ENCODE measurements at places on chromosomes 5 and 9.

- DNase-seq, result no peak
Observed at GRCh38 chr9:3903906-3904305, 378.1 kb upstream of the RFX3 start.

DNA sequence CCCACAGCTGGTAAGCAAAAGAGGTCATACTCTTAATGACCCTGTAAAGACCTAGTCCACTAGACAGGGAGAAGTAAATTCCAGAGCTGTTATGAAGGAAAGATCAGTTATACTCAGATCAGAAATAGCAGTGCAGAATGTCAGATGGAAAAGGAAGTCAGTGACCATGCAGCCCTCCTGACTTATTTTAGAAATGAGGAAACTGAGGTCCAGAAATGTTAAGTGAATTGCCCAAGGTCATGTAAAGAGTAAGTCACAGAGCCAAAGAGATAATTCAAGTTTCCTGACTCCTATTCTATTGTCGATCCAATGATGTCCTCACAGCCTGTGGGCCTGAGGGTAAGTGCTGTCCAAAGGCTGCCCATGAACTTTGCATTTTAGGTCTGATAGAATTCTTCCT, 214.9 kb upstream of the IL12B start:
- DNase-seq, result no peak

- no peak for DNase-seq
Observed at GRCh38 chr9:115972843-115973595, 180.6 kb upstream of the PAPPA start.

- DNase-seq, result no peak
Observed at GRCh38 chr9:4665357-4665756, 923 bp downstream of the SPATA6L start.

DNA sequence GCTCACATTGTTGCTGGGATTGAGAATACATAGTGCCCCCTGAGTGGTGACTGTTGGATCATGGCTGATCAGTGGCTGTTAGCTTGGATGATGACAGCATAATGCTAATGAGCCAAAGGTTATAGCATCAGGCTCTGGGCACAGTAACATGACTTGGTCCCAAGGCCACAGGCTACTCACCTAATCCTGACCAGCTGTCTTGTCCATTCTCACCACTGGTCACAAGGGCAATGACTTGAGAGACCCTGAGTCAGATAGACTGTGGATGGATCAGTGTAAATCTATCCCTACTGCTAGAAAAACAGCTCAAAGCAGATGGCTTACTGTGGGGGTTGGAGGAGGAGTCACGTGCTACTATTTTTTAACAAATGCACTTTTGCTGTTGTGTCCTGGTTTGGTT, 74.7 kb downstream of the AOPEP start:
- DNase-seq, result no peak

DNA sequence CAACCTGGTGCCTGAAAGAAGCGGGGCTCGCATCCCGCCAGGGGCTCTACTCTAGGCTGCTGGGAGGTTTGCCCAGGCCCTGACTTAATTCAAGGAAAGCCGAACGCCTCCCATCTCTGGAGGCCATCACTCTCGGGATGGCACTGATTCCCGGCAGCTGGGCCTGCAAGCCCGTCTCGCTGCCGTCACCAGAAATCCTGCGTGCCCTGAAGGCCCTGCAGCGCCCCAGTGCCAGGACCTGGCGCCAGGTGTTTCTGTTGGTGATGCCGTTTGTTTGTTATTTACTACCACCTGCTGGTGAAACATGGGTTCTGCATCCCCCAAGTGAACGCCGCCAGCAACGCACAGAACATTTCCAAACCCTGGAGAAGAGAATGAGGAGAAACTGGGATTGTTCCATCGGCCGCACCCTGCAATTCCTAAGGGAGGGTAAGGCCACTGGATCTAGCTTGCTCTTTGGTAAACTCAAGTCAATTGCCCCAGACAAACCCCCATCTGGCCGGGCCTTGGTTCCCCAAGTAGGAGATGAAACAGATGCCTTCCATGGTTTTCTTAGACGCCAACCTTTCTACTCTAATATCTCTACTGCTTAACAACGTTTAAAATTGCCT, 77.9 kb downstream of the AK8 start:
- peak; percentile 33 for DNase-seq

- no peak for DNase-seq
Observed at GRCh38 chr5:98827161-98827560, 53.7 kb downstream of the RGMB start.

DNA sequence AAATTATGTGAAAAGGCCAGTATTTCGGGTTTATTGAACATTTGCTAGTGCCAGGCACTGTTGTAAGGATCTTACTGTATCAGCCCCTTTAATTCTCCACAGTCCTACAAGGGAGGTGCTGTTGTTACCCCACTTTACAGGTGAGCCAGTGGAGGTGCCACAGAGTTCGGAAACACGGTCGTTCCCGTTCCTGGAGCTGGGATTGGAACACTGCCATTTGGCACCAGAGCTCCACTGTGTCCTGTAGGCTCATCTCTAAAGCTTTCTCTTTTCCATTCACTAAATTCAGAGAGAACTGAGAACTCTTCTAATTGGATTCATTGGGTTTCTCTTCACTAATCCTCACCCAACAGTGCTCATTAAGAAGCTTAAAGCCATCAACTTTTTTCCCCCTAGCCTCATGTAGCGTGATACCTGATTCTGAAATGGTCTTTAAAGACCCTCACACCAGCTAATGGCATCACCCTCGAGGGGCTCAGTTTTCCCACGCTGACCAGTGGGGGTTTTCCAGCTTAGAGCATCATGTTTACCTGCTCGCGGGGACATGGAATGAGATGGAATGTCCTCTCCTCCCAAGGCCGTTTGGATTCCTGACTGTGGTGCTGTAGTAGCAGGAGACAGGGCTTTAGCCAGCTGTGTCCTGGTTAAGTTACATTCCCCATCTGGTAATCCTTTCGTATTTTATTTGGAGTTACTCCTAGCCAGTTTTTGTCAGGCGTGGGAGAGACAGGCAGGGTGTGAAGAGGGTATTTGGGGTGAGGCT, 5.8 kb downstream of the ERGIC1 start:
- DNase-seq, result no peak

DNA sequence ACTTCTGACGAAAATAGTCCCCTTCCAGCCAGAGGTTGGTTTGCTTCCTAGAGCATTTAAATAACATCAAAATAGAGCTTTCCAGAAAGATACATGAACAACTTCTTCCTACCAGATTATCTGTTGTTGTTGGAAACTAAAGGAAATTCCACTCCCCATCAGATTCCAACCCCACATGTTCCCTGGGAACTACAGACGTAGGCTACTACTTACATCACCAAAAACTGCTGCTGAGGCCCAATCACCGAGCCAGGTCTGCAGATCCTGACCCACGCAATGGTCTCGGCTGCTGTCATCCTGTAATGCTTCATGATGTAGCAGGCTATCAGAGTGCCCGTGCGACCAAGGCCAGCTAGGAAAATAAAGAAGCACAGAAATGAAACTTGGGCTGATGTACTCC, 73.4 kb downstream of the HABP4 start:
- no peak for DNase-seq

- DNase-seq, result no peak
Observed at GRCh38 chr9:109414125-109414785, 83.9 kb downstream of the PTPN3 start.

- DNase-seq, result no peak
Observed at GRCh38 chr5:36613241-36613640, 6.8 kb downstream of the SLC1A3 start.

GRCh38 chr9:27963836-27964235, 390.6 kb upstream of the C9orf72 start:
- DNase-seq, result no peak

- no peak for DNase-seq
Observed at GRCh38 chr9:90307891-90308290, 334.7 kb downstream of the DIRAS2 start.

GRCh38 chr5:155651-156410, 35.5 kb upstream of the LRRC14B start:
- no peak for DNase-seq

DNA sequence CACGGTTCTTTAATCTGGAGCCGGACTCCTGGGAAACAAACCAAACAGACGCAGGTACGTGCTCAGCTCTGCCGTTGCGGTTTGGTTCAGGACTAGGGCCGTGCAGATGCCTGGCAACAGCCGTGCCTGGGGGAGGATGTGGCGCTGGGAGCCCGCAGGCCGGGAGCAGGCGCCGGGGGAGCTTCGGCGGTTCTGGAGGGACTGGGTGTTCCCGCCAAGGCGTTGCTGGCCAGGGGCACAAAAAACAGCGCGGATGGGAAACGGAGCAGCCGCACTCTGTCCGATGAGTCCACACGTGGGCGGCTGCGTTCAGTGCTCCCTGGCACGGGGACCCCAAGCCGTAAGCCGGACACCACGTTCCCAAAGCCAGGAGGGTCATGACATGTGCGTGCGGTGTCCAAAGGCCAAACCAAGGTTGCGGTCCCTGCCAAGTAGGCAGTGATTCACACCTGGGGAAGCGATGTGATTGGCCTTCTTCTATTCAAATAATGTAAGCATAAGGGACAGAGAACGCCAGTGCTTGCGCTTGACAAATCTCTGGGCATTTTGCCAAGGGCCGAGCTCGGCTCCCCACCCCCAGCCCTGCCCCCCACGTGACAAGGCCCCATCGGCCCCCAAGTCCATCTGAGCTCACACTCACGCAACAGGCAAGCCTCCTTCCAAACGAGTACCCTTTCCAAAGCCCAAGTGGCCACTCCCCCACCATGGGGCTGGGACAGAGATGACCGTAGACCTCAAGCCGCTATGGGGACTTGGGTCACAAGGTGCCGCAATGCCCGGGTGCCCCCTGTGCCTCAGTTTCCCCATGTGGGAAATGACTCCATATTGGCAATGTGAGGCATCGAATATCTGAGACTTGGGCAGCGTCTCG, 49.7 kb upstream of the NKD2 start:
- no peak for DNase-seq

- no peak for DNase-seq
Observed at GRCh38 chr9:138020120-138020794, 142.7 kb downstream of the CACNA1B start.

- no peak for DNase-seq
Observed at GRCh38 chr5:133527311-133527710, 85.0 kb downstream of the FSTL4 start.

DNA sequence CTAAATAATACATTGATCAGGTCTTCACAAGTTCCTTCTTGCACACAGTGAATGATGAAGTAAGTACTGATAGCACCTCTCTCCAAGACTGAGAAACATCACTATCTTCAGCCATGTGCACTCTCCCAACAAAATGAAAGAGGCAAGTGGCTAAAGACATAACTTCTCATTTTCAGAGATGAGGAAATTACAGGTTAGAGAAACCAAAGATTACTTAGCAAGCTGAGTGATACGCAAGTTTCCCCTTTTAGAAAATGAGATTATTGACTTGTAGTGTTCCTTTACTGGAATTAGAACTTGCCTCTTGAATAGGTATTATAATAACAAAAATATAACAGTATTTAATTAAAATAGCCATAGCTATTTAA, 21.6 kb downstream of the CEMIP2 start:
- DNase-seq, result no peak

- no peak for DNase-seq
Observed at GRCh38 chr5:82107267-82107666, 135.4 kb downstream of the ATG10 start.

DNA sequence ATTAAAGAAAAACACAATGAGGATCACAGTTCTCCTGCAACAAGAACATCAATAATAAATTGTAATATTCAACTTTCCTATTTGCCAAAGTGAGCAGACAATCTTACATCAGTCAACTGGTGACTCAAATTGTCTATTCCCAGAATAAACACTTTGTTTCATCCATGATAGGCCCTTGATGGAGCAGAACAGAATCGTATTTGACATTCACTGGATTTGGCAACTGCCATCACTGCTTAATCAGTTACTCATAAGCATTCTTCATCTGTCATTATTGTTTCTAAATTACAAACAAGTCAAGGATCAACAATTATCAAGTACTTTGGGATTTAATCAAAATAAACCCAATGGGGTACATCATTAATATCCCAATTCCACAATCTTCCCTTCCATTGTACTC, 398.4 kb downstream of the GABRG2 start:
- DNase-seq, result no peak

GRCh38 chr5:133032852-133033742, 6.7 kb upstream of the ZCCHC10 start:
- no peak for DNase-seq

DNA sequence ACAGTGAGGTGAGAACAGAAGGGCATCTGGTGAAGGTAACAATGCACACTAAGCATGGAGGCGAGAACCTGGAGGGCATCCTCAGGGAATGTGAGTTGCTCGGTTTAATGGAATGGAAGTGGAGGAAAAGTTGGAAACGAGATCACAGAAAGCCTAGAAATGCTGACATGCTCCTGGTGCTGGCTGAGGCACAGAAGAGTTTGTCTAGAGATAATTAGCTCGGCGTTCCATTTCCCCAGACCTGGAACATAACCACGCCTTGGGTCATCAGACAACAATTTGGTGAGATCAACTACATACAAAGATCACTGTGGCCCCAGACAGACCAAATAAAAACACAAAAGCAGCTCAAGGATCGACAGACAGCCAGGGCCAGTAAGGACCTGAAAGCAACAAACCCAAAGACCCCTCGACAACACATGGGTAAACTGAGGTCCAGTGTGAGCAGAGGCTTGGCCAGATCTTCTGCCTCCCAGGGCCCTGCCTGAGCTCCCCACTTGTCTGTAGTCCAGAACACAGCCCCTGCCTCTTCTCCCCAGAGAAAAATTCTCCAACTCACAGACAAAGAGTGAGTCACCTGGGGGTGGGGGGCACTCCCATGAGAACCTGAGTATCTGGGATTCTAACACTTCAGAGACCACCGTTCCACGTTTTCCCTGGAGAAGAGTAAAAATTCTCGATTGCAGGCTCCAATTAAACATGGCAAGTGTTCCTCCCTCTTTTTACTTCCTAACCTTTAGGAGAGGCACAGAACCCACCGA, 52.5 kb downstream of the SHB start:
- no peak for DNase-seq

- no peak for DNase-seq
Observed at GRCh38 chr5:10295619-10296326, 11.9 kb downstream of the CMBL start.

DNA sequence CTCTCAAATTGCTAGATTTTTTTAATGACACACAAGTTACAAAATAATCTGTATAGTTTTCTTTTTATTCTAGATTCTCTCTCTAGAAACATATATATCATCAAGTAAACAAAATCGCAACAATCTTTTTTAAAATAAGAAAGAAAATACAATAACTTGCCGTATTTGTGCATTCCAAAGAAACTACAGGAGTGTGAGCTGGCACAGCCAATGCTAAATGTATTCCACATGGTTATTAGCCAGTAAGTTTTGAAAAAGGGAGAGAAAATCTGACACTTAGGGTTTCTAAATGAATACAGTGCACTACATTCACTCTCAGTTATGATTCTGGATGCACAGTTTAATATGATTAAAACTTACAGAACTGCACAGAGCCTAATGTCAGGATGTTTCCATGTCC, 117.9 kb downstream of the BNC2 start:
- DNase-seq, result no peak

Data from activated CD4-positive, CD25-positive, alpha-beta regulatory T cell (primary cell).